ENCODE measurements at places on chromosomes 12 and 14. TPM values are rescaled to one million over a fixed set of nuclear protein-coding genes. Genes with fewer than 3 reads are reported as not detected.

The MIP gene
- total RNA-seq: not detected

The DICER1 gene
- total RNA-seq: 43.6 TPM

The SIX6 gene
- total RNA-seq: not detected

The C12orf54 gene
- not detected for total RNA-seq

The SIX1 gene
- 3.3 TPM for total RNA-seq

The SMARCD1 gene
- total RNA-seq: 133 TPM

The RAD51B gene
- total RNA-seq: 7.6 TPM

The LRTM2 gene
- not detected for total RNA-seq

The JDP2 gene
- total RNA-seq: 43.5 TPM

The SCN8A gene
- total RNA-seq: 3.1 TPM

The STXBP6 gene
- total RNA-seq: 0.38 TPM

Measured in kidney epithelial cell (primary cell).